ENCODE measurements at places on chromosomes 2 and 18.

DNA sequence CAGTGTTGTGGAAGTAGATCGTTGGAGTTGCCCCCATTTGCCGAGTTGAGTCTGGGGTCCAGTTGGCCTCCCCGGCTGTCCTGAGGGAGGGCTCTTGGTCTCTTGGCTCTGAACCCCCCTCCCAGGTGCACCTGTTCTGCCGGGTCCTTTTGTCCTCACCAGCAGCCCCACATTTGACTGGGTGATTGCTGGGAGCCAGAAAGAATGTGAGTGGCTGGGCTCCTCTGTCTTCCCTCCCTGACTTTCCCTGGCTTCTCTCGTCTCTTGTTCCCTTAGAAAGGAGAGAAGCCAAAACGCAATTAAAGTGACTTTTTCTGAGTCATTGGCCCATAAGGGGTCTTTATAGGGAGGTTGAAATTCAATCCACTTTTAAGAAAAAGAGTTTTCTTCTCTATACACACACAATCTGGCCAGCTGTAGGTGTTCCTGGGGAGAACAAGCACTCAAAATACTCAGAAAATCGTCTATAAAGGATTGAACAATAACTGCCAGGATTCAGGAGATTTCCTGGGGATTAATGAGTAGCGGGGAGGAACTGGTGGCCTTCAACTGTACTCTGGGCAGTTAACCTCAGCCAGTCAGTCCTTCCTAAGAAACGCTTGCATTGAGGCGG is 131.0 kb downstream of the TMEM182 start:
- DNase-seq: no peak

DNA sequence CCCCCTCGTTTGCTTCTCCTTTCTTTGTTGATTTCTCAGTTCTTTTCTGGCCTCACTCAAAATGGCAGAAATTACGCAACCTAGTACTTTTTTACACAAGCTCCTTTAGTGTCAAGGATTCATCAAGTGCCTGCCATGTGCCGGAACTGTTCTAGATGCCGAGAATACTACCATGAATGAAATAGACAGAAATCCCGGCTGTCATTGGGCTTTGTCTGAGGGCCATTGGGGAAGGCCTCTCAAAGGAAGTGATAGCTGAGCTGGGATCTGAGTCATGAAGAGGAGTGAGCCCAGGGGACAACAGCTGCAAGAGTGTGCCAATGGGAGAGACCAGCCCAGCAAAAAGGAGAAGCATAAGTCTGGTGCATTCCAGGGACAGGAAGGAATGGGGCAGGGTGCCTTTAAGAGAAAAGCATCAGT is 34.3 kb upstream of the PPP1CB start:
- DNase-seq: peak; percentile 65

- no peak for DNase-seq
Observed at GRCh38 chr18:55073116-55073515, 113.9 kb upstream of the CCDC68 start.

DNA sequence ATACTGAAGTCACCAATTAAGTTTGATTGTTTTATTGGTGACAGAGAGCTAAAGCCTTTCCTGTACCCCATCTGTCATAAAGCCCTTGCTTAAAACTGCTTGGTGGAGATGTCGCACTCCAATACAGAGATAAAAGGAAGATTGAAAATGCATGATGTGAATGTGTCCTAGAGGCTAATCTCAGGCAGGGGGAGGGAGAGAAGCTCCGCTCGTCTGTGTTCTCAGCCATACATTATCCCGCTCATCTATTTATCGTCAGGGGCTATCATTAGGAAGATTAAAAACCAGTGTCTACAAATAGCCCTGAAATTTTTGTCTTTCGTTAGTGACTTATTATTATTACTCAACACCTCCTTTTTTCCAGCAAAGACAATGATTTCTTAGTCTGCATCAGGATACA is 110.3 kb downstream of the CMPK2 start:
- DNase-seq: no peak

DNA sequence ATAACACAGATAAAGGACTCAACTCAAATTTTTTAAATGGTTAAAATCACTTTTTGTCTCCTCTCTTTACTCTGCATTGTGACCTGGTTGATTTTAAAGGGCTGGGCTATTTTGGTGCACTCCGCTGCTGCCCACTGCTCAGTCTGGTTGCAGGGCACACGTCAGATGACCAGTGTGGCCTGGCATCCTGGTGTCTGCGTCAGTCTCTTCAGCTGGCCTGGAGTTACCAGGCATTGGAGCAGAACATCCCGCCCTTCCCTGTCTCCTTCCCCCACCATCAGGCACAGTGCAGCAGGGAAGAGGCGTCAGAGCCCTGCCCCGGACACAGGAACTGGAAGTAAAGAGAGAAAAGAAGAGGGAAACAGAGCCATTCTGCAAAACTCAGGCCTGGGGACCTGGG is 8.9 kb downstream of the C1QL2 start:
- DNase-seq: peak; percentile 76

DNA sequence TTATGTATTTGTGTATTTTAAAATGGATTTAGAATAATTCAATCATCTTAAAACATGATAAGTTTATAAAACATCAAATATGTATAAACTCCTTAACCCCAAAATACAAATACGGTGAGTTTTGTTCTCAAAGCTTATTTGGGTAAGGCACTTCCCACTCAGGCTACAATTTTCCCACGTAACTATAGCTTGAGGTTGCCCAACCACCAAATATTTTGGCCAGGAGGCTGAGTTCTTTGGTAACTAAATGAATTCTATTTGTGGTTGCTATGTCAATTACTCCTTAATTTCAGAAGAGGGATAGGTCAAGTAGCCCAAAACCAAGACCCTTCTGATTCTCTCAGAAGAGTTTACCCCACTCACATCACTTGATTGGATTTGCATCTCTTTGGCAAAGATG is 70.4 kb downstream of the MYL12B start:
- no peak for DNase-seq

- DNase-seq: no peak
Observed at GRCh38 chr2:162926907-162927306, 88.3 kb upstream of the KCNH7 start.

GRCh38 chr2:46145017-46145416 is 152.2 kb upstream of the EPAS1 start:
- DNase-seq: no peak

DNA sequence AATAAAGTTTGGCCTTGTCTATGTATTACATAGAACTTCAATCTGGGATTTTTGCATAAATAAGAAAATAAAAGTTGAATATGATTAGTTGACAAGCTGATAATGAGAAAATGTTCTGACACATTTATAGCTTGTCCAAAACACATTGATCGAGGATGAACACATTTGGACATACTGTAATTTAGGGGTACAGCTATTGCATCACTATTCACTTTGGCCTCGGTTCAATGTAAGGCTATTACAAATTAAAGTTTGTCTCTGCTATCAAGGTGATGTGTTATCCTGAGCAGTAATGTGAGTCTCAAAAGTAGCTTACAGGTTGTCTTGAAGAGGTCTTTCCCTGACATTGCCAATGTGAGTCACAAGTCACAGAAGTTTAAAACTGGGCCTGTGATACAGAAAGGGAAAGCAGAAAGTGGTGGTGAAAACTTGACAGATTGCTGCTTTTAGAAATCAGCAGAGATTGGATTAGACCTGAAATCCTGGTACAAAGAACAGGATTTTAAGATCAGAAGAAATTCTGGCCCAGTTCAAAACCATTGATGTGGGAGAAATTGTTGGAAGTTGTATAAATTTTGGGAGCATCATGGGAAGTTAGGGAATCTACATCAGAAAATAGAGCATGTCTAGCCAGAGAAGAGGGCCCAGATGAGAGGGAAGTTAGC is 674.1 kb downstream of the NYAP2 start:
- no peak for DNase-seq

- DNase-seq: no peak
Observed at GRCh38 chr2:1550076-1550475, 136.8 kb downstream of the TPO start.

DNA sequence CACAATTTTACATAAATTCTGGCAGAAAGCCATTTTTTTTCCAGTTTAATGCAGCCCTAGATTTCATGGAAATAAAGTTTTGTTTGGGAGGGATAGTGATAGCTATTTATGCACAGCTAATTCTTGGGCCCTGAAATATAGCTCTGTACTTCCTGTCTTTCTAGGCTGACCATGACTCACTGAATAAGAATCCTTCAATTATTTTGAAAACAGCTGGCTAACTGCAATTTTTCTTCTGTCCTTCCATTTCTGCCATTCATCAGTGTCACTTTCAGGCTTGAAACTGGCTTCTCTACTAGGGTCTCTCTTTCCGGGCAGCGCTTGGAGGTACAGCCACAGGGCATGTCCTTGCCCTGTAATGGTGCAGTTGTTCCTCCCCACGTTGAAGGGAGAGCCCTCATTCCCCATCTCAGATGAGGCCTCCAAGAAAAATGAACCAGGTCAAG is 97.1 kb upstream of the TMEM178A start:
- peak; percentile 51 for DNase-seq

DNA sequence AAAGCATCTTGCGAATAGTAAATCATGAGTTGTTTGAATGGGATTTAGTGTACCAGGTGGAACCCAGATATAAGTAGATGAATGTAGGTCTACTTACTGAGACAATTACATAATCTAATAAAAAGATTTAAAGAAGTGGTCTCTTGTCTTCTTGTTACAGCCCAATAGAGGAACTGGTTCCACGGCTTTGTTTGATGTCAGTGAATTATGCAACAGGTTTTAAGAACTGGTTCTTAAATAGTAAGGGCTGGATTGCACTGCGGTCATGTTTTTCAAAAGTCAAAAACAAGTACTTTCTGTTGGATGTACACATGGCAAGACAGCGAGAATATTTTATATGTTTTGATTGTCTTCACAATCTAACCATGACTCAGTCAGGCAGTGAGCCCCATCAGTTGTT is 15.4 kb upstream of the SLC9A2 start:
- no peak for DNase-seq

- DNase-seq: no peak
Observed at GRCh38 chr2:62141142-62141740, 54.7 kb upstream of the B3GNT2 start.

- DNase-seq: peak; percentile 22
Observed at GRCh38 chr2:81901017-81901416, 1596.5 kb upstream of the LRRTM1 start.

DNA sequence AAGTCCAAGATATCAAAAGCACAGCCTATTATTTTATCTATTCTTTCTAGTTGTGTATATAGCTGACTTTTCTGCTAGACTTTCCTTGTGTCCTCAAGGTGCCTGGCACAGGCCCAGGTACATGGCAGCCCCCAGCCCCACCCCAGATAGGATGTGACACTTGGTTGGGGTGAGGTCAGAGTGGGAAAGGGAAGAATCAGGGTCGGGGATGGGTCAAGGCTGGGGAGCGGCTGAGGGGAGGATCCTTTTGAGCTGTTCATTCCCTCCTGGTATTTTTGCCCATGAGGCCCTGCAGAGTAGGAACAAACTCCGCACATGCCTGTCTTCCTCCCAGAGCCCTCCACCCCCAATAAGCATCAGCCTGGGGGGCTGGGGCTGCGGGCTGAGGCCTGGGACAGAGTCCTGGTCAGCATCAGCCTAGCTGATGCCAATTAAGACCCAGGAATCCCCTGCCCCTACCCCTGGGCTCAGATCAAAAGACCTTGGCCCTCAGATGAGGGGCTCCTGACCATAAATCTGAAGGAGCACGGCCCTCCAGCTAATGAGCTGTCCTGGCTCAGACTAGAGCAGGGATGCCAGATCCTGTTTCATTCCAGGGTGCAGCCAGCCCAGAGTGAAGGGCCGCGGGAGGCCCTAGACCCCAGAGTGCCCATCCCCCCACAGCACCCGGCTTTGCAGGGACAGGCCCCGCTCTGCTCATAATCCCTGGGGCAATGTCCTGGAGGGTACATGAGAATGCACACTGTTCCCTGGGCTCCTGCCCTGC is 85.3 kb downstream of the SDC1 start:
- DNase-seq: no peak

GRCh38 chr18:23231340-23232021 is 96.2 kb downstream of the CABLES1 start:
- no peak for DNase-seq

DNA sequence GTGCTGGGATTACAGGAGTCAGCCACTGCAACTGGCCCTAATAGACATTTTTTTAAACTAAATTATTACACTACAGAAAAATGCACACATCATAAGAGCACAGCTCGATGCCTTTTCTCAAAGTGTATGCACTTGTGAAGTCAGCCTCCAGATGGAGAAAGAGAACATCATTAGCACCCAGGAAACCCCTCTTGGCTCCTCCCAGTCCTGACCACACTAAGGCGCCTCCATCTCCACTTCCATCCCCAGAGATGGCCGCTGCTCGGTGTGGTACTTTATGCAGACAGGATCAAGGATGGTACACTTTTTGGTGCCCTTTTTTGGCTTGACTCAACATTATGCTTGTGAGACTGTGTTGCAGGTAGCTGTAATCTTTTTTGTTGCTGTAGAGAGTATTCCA is 34.8 kb downstream of the RRM2 start:
- DNase-seq: peak; percentile 13

GRCh38 chr2:240302041-240302440 is 133.4 kb upstream of the GPC1 start:
- no peak for DNase-seq

GRCh38 chr2:174888146-174888545 is 117.0 kb downstream of the CHN1 start:
- no peak for DNase-seq

DNA sequence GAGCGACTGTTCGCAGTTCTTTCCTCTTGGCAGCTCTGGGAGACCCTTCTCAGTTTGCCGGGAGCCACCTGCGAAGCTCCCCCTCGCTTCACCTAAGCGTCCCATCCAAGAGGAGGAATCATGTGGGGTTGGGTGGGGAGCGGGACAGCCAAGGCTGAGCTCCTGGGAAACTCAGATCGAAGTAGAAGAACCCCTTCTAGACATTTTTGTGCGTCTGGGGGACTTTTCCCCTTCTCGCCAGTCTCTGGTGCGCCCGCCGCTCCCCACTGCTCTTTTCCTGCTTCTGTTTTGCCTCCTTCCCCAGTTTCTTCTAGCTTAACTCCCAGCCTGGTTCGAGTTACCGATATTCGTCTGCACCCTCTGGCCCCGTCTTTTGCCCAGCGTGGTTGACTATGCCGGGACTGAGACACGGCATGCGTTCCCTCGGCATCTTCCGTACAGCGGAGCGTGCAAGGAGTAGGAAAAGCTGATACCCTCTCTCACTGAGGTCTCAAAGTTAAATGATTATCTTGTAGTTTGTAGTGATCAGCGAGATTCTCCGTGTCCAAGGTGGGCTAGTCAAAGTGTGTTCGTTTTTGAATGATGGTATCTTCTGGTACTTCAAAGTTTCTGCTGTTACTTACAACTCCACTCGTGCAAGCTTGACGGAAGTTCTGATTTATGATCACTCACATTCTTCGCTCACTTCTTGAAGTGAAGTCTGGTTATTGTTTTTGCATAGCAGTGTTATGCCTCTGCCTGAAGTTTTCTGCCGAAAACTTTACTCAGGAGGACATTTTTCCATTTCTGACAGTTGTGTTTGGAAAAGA is 664 bp downstream of the CAMKMT start:
- DNase-seq: peak; percentile 58

- no peak for DNase-seq
Observed at GRCh38 chr2:74772046-74772445, 61.9 kb upstream of the HK2 start.

All from ACHN (cell line).